Stimulated activated effector memory CD8-positive, alpha-beta T cell treated with anti-CD3 and anti-CD28 coated beads, Interleukin-12 subunit alpha, Interleukin-12 subunit beta, amount 100 ng/mL, for 72 hours (primary cell): ENCODE measurements at places on chromosomes 11 and 22.

GRCh38 chr22:44225812-44226211 is 45.1 kb downstream of the PARVG start:
- DNase-seq, result no peak

- no peak for DNase-seq
Observed at GRCh38 chr22:47691152-47691895, 928.9 kb downstream of the TBC1D22A start.

- DNase-seq, result no peak
Observed at GRCh38 chr22:20080776-20081654, 974 bp downstream of the DGCR8 start.

DNA sequence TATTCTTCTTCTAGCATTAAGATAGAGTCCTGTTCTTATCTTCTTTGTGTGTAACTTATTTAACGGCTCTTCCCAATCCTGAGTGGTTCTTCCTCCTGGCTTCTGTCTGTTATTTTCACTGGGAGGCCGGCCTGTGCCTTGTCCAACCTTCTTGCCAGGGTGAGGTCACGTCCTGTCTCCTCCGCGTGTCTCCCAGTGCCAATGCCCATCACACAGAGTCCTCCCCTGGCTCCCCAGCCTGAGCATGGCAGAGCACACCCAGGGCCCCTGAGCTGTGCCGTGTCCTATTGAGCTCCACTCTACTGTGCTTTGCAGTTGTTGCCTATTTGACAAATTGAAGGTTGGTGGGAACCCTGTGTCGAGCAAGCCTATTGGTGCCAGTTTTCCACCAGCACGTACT is 487.3 kb downstream of the BRD1 start:
- DNase-seq, result no peak

GRCh38 chr11:110710628-110711381 is 1.4 kb downstream of the ARHGAP20 start:
- no peak for DNase-seq

GRCh38 chr11:77175021-77175842 is 47.2 kb downstream of the MYO7A start:
- no peak for DNase-seq

- DNase-seq, result peak; percentile 72
Observed at GRCh38 chr11:45141171-45141570, 5.3 kb upstream of the PRDM11 start.

GRCh38 chr11:116727990-116728389 is 44.8 kb downstream of the BUD13 start:
- DNase-seq, result no peak

DNA sequence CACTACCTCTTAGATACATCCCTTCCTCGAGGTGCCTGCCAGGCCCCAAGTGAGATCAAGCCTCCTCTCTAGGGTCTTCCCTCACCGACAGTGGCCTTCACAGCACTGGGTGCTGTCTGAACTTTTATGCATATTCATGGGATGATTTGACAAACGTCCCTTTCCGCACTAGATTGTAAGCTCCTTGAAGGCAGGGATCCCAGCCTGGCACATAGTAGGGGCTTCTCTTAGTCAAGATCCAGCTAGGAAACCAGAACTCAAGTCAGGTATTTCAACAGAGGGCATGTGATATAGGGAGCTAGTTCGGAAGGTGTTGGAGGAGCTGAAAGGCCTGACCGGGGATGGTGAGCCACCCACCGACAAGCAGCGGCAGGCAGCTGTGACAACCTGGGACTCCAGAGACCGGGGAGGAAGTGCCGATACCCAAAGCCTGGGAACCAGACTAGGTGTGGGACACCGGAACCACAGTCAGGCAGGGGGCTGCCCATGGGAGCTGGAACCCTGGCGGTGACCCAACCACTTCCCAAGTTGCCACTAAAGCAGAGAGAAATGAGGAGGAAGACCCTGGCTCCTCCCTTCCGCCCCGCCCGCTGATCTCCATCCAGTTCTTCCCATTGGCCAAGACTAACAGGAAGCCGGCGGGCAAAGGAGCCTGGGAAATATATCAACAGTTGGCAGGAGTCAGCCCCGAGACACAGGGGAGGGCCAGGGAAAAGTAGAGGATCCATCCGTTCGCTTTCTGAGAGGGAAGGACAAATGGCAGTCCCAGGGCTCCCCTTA is 39.8 kb upstream of the CD82 start:
- no peak for DNase-seq

DNA sequence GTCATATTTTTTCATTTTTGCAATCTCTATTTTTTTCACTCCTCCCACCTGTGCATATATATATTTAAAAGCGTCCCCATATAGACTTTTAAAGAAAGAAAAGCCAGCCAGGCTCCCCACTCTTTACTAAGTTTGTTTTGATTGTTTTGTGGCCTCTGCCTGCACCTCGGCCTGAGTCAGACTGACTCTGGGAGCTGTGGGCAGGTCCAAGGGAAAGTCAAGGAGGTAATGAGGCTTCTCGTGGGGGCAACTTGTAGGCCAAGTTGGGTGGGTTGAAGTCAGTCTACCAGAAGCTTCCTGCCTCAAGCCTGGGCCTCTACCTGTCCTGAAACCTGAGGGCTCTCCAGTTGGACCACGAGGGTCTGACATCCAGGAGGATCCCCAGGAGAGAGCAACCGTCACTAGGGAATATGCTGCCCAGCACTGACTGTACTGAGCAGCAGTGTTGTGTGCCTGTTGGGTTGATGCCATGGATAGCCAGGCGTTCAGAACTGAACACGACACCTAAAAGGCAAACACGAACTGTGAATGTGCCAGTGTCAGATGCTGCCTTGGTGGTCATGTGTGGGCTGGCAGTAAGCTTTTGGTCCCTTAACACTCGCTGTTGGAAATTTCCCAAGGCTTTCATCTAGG is 58.8 kb downstream of the BMAL1 start:
- DNase-seq, result no peak

DNA sequence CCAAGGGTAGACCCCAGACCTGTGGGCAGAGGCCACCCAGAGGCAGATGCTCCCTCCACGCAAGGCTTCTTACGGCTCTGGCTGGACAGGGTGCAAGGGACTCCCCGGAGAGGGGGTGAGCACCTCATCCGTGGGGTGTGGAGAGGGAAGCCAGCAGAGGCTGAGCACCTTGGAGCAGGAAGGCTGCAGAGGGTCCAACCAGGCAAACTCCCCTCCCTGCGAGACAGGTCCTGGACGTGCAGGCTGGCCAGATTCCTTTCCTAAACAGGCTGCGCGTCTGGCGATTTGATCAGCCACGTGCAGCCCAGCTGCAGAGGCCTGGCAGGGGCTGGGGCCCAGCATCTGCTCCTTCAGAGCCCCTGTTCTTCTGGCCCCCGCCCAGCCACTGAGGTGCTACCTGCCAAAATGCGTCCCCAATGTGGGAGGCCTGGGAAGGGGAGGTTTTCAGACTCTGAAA is 49.3 kb downstream of the WNT11 start:
- no peak for DNase-seq

GRCh38 chr11:89490602-89490980 is 584 bp downstream of the NOX4 start:
- no peak for DNase-seq

DNA sequence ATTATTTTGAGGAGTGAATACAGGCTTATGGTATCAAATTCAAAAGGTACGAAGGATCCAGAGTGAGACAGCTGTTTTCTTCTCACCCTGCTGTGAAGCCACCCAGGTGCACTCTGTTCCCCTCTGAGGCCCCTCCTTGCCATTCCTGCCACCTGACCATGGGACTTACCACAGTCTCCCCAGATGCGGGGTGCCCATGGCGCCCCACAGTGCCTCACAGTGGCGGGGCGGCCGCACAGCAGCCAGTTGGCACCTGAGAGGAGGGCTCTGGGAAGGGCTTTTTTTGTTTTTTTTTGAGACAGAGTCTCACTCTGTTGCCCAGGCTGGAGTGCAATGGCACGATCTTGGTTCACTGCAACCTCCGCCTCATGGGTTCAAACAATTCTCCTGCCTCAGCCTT is 151.7 kb downstream of the CEP164 start:
- DNase-seq, result no peak

DNA sequence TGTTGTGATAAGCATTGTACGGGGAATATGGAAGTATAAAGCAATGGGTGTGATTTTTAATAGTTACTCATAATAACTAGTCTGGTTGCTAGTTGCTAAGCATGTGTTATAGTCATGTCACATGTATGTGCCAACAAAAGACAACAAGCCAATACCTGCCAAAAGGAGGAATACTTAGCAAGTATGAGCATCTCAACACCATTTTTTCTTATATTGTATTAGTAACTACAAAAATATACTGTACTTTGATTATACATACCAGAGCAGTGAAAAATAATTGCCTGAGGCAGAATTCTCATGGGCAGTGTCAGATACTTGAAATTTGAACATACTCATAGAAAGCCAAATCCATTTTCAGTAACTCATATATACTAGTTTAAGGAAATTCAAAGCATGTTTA is 62.4 kb upstream of the ALKBH3 start:
- DNase-seq, result no peak

DNA sequence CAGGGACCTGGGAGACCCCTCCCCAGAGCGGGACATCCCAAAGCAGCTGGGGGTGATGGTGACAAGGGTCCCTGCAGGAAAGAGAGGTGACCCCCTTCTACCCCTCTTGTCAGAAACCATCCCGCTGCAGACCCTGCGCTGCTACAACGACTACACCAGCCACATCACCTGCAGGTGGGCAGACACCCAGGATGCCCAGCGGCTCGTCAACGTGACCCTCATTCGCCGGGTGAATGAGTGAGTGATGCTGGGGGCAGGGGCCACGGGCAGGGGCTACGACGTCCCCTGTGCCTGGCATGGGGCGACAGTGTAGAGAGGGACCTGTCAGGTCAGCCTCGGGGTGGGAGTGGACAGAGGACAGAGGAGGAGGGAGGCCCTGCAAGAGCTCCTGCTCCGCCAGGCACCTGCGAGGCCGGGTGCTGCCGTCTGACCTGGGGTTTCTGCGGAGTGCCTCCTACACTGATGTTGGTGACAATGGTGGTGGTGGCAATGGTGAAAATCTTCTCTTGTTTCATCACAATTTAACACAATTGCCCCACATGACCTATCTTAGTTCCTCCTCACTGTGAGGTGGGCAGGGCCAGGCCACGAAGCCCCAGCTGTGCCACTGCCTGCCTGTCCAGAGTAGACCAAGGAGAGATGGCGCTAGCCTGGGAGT is 9.8 kb downstream of the CSF2RB start:
- no peak for DNase-seq

DNA sequence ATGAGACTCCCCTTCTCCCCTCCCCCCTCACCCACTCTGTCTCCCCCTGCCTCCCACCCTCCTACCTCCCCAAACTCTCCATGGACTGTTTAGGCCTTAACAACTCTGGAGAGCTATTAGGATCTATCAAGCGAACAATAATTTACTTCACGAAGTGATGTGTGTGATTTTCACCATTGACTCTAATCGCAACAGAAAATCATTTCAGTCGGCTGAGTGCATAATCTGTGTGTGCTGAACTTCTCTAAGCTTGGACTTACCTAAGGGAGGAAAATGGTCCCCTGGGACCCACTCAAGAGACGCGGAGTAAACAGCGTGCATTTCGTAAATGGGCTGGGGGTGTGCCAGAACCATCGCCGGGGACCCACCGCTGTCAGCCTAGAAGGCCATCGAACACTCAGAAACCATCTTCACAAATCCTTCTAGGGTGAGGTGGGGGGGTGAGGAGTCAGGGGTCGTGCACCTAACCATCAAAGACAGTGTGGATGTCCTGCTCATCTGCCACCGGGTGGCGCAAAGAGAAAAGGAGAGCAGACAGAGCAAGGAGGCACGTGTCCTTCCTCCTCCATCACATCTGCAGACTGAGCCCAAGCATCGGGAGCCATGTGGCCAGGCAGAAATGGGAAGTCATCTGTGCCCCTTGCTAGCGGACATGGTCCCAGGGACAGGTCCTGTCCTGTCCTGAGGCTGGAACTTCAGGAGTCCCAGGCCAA is 62.1 kb upstream of the NUP50 start:
- DNase-seq, result no peak

GRCh38 chr11:15942936-15943335 is 413.4 kb downstream of the SOX6 start:
- no peak for DNase-seq

DNA sequence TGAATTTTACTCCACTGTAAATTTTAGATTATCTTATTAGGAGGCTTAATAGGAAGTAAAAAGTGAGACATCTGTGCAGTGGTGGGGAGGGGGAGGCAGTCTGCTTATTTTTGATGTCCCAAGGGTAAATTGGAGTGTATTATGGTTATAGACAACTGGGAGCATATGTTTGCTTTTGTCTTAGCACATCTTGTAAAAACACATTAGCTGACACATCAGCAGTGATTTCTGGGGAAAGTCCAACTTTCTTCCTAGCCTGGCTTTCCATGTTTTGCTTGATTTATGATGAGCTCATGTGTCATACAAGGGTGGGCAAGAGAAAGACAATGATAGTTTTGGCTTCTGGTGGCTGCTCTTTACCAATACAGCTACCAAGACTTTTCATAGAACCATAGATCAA is 4.0 kb downstream of the ANO3 start:
- DNase-seq, result no peak

- no peak for DNase-seq
Observed at GRCh38 chr22:45903355-45904135, 73.4 kb downstream of the WNT7B start.

DNA sequence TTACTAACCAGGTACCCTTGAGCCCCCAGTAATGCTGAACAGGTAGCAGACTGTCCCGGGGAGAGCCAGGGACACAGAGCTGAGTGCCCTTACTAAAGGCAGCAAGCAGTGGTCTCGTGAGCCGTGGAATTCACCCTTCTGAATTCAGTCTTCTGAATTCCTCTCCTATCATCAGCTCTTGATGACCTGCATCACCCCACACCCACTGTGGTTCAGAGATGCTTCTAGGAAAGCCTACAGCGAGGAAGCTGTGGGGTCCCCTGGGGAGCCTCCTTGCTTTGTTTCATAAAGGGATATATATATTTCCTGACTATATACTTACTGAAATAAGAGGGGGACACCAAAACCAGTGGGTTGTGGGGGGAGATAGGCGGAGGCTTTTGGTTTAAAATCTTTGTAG is 2.6 kb downstream of the SPATA19 start:
- DNase-seq, result no peak

- DNase-seq, result no peak
Observed at GRCh38 chr11:11148596-11148995, 204.5 kb downstream of the CSNK2A3 start.
